Stimulated activated CD4-positive, alpha-beta T cell treated with anti-CD3 and anti-CD28 coated beads, Interleukin-1b, Interleukin-23, amount 100 ng/mL, for 1 hour (primary cell): ENCODE measurements at places on chromosomes 4 and X.

- no peak for DNase-seq
These were observed 275.9 kb downstream of the ARHGAP10 start for GRCh38 chr4:148007792-148008191.

GRCh38 chrX:3563451-3563850 lies 150.0 kb downstream of the PRKX start:
- DNase-seq: no peak

GRCh38 chr4:14667624-14668151 lies 334.6 kb upstream of the CPEB2 start:
- DNase-seq: no peak

DNA sequence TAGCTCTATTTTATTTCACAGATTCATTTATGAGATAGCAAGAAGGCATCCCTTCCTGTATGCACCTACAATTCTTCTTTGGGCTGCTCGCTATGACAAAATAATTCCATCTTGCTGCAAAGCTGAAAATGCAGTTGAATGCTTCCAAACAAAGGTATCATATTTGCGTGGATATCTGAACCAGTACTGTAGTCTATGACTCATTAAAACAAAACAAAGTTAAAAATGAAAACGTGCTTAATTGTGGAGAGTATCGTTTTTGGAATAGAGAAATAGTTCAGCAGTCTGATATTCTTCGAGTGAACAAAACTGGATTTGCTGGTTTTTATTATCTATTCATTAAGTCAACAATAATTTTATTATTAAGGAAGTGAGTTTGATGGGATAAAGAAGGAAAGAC lies 6.3 kb downstream of the AFP start:
- no peak for DNase-seq

DNA sequence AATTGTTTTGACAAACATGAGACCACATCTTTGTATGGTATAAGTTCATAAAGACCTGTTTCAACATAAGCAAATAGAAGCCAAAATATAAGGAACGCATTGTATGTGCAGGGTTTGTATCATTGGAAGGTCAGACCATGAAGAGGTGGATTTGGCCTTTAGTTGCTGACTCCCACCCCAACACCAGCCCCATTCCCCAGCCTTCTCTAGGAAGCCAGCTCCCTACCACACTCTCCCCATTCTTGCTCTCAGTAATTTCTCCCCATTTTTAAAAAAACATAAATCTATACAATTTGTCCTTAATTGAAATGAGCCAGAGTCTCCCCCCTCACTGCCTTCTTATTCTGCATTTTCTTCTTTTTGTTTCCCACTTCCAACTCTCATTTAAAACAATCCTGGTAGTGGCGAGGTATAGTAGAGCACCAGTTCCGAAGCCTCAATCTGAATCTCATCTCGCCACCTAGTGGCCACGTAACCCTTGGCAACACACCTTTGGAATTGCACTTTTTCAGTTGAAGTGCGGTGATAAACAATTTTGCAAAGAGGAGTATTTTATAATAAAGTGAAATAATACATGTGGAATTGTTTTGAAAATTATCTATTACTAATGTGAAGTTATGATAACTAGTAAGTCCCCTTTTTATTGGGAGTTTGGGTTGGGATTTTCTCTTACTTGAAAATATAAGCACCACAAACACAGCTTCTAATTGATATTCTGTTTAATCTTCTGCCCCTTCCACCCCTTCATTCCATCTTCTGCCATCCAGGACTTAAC lies 126.6 kb downstream of the ASB9 start:
- DNase-seq: peak; percentile 10
